Panc1 (cell line): ENCODE measurements at places on chromosomes 1 and 21.

- DNase-seq, result no peak
Observed at GRCh38 chr1:5342830-5343229, 649.4 kb downstream of the NPHP4 start.

GRCh38 chr1:89987159-89987819 lies 7.6 kb upstream of the ZNF326 start:
- DNase-seq, result peak; percentile 78

- no peak for DNase-seq
Observed at GRCh38 chr1:185720633-185721272, 13.4 kb upstream of the HMCN1 start.

DNA sequence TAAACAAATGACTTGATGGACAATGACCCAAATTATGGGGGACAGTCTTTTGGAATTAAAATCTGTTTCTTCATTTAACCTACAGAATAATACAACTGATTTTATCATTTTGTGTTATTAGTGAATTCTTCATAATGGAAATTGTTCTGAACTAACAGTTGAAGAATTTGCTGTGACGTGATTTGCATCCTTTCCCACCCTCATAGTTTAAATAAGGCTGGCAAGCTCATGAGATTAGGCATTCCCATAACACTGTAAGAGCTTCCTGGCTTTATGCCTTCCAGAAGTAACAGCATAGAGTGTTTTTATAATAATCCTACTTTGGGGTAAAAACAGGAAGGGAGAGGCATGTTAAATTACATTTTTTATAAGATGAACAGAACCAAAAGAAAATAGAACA lies 95.7 kb downstream of the ATP6V1G3 start:
- no peak for DNase-seq

- no peak for DNase-seq
Observed at GRCh38 chr1:211036381-211037060, 97.4 kb downstream of the KCNH1 start.

GRCh38 chr21:30434033-30434631 lies 4.1 kb downstream of the KRTAP13-4 start:
- peak; percentile 0 for DNase-seq

GRCh38 chr1:188386666-188387065 lies 1557.9 kb downstream of the PLA2G4A start:
- DNase-seq, result no peak

- no peak for DNase-seq
Observed at GRCh38 chr1:8015809-8016165, 10.3 kb downstream of the ERRFI1 start.

- no peak for DNase-seq
Observed at GRCh38 chr1:118395430-118395991, 210.5 kb upstream of the SPAG17 start.

DNA sequence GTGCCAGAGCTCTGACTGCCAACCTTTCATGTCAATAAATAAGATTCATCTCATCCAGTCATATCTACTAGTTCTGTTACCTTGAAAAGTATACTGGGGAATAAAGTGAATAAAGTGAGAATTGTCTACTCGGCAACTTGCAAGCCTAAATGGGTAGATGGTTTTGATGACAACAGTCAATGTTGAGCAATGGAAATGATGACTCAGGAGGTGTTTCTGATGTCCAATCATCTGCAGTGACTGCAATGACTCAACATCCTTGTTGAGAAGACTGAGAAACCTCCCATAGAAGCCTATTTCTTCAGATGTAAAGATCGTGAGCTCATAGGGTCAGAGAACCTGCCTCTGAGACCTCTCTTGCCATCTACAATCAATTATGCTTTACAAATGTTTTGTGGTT lies 276.4 kb downstream of the SPATA17 start:
- no peak for DNase-seq

DNA sequence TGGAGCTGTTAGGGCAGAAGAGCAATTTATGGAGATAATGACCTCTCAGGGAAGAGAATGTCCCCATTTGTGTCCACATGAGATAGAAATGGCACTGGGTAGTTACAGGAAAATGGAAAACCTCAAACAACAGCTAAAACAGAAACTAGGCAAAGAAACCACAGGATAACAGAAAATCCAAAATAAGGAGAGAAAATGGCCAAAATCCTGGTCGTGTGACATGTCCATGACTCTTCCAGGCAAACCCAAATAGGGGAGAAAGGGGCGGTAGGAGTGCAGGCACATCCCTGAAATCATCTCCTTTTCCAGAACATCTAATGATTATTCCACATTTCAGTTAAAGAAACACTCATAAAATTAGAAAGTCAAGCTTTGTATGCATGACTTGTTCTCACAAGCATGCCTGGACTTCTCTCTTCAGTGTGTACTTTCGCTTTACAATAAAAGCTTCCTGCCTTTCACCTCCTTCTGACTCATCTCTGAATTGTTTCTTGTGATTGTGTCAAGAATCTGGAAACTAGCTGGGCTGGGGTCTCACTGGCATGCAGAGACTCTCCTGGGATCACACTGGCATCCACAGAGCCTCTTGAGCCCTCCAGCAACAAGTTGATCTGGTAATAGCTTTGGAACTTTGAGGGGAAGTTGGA lies 171.4 kb upstream of the ZP4 start:
- no peak for DNase-seq

GRCh38 chr21:14522736-14523135 lies 23.4 kb downstream of the SAMSN1 start:
- DNase-seq, result no peak

DNA sequence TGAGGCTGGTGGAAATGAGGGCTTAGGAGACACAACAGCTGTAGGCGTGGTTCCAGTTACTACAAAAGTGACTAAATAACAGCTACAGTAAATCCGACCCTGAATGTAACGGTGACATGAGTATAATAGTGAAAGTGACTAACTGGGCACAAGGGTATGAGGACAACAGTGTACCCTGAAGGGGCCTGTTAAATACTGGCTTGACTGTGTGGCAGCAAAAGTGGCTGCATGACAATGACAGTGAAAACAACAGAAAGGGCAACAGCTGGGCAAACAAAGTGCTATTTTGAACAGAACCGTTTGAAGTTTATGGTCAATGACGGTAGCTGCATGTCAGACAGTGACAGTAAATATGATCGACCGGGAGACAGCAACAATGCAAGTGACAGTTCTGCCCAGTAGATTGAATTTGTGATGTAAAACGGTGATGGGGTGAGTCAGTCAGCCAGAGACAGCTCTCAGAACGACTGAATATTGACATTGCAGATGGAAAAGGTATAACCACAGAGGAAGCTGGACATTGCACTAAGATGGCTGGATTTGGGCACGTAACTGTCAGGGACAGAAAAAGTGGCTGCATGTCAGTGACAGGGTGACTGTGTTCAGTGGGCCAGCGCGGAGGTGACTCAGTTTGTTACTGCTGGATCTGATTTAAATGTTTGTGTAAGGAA lies 1.2 kb upstream of the ZBTB40 start:
- no peak for DNase-seq

DNA sequence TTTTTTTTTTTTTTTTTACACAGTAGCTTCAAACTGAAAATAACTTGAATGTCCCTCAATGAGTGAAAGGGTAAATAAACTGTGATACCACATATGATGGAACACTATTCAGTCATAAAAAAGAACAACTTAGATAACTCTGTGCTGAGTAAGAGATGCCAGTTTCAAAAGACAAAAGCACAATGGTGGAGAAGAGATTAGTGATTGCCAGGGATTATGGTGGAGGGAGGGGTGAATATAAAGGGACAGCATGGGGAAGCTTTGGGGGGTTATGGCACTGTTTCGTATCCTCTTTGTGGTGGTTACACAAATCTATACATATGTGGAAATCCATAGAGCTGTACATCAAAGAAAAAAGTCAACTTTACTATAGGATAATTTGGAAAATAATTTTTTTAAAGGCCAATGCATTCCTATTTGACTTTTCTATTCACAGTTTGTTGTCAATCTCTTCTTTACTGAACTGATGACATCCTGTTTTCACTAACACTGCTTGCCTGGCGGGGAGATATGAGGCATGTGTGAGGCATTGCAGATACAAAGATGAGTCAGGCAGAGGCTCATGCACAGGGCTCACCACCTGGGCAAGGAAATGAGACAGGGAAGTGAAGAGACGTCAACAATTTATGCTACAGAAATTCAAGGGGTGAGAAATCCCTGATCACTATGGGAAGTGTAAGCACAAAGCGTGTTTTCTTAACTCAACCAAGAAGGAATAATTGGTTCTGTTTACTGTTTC lies 302.7 kb downstream of the DUSP10 start:
- DNase-seq, result peak; percentile 82

DNA sequence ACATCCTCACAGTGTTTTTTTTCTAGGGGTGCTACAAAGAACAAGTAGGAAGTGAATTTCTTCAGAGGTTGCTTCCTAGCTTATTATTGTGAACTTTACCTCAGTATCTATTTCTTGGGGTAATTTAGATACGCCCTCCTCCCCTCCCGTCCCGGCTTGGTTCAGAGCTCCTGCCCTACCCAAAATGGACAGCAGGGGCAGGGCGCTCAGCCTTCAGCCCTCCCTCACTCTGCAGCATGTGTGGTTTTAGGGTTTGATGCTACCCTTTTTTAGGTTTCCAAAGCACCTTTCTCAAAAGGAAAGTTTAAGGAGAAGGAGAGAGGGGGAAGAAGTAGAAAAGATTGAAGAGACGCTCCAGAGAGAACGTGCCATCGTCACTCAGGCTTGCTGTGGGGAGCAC lies 16.9 kb upstream of the POGK start:
- no peak for DNase-seq
